ENCODE measurements at places on chromosomes 1 and 21. TPM values are rescaled to one million over a fixed set of nuclear protein-coding genes. Genes with fewer than 3 reads are reported as not detected.
A peak's percentile ranks its signal among the peaks of the same experiment; 100 is the strongest.

DNA sequence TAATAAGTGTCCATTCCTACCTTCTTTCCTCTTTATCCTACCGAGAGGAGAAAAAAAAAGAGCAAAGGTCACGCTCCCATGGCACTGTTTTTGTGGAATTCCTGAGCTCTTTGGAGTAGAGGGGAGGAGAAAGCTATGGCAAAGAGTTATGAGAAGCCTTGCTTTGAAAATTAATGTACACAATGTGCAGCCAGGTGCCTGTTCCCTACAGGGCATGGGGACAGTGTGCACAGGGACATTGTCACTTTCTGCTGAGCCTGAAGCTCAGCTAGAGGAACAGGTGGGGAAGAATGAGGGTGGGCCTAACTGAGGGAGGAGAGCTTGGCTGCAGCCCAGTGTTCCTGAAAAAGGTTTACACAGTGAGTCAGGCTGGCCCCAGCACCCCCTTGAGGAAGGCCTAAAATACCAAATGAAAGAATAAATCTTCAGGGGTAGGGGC lies 66.1 kb downstream of the PLXNA2 start:
- DNase-seq = peak; percentile 73

DNA sequence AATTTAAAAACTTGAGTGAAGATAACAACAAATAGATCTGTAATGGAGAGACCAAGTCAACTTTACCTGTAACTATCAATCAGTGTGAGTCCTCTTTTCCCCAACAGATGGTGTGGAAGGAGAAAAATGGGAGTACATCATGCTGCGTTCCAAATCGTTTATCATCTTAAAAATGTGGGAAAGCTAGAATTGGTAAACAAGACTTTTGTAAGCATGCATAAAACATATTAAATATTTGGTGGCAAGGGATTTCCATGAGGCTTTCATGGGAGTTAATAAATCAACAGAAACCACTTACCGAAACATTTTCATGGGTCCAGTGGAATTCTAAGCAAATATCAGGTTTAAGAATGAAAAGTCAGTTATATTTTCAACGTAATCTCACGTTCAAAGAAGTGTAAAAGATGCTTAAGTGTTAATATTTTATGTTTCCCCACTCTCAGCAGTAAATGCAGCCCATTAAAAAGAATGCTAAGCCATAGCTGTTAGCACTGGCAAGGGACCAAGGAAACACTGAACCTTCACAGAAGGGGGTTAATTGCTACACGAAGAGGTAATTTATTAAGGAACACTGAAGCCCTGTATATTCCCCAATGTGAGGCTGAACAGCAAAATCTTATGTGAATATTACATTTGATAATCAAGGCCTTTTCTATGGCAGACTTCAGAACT lies 117.0 kb downstream of the ZC3H11B start:
- DNase-seq = peak; percentile 30

DNA sequence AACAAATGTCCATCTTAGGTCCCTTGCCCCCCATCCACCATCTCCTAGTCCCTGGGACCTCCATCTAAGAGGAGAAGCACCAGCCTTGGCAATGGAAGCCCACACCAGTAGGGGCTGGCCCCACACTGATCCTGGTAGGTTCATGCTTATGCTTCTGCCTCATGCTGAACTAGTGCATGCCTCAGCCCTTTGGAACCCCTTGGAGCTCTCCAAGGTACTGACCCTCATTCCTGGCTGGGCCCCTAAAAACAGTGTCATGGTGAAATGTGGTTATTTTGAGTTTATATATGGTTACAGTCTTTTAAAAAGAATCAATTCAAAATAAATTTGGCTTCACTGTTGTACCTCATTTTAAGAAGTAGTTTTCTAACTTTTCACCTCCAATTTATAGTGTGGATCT lies 108.3 kb downstream of the HIVEP3 start:
- DNase-seq = no peak

DNA sequence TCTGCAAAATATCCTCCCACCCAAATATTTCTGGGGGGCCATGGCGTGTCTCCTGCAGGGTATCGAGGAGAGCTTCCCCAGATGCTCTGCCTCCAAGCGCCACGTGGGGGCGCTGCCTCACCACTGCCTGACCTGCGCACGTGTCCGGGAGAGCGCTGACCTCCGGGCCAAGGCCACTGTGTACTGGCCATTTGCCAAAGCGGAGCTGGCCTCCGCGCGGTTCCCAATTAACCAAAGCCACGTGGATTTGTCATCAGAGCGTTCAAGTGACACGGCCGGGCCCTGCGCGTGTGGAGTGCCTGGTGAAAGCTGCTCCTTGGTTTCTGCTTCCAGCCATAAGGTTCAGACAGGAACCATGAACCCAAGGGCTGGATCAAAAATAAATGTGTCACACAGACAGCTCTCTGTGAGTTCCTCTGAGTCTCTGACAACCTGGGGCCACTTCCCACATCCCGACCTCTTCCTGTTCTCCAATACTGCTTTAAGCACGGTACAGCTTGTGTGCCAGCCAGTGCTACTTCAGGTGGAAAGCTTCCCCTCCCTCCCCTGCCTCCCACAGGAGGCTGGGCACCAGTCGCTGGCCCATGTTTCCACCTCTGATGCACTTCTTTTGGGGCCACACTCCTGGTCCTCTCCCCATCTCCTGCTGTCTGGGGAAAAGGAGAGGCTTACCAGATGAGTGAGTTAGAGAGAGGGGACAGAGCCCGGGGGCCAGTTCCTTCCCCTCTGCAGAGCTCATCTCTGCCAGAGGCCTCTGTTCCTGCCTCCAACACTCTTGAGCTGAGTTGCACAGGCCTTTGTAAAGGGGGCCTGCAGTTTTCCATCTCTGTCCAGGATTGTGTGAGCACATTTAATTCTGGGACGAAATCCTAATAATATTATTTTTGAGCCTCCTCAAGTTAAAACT lies 26.1 kb downstream of the ZP4 start:
- DNase-seq = peak; percentile 78

DNA sequence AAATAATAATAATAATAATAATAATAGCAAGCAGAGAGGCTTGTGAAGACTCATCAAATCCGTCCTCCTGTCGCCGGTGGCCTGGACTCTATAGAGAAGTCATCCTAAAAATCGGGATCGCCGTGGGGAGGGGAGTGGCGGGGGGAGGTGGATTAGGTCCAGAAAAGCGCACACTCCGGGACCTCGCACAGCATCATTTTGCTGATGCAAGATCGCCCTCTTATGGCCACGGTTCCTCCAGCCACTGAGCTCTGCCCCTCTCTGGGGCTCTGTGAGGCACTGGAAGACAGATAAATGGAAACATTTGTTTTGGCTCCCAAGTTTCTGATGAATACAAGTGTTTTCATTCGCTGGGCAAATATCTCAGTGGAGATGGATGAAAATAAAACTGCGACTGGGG lies 612.0 kb downstream of the MATN1 start:
- peak; percentile 27 for DNase-seq

The APOBEC4 gene
- not detected for polyA plus RNA-seq

The PAFAH2 gene
- polyA plus RNA-seq = 6.5 TPM

- DNase-seq = no peak
Measured at GRCh38 chr1:178399177-178399728, 97.5 kb downstream of the CLEC20A start.

The THEM5 gene
- polyA plus RNA-seq = not detected

GRCh38 chr1:71565262-71565661 lies 484.4 kb upstream of the ZRANB2 start:
- DNase-seq = no peak

DNA sequence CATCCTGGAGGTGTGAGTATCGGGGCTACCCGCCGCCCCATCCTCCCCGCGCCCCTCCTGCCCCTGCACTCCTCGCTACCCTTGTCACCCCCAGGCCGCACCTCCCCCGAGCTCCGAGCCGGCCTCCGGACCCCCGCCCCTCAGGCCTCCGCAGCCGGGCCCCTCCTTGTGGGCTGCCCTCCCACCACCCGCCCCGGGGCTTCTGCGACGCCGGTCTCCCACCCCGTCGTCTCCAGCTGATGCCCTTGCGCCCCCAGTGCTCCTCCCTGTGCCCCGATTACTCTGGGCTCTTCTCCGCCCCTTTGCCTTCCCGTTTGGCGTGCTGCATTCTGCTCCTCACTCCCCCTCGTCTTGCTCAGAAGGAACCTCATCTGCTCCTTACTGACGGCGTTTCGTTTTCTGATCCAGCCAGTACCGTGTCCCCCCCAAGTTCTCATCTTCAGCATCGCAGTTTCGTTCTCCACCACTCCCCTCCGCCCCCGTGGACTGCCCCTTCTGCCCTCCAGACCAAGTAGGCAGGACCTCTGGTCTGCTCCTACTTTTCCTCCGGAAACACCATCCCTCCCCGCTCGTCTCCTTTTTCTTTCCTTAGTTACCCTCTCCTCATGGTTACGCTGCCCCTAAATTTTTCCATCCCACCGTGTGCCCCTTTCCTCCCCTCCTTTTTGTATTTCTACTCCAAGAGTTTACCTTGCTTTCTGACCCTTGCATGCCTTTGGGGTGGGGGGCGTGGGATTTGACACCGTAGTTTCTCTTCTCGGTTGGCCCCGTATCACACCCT lies 841 bp downstream of the SNX27 start:
- no peak for DNase-seq

DNA sequence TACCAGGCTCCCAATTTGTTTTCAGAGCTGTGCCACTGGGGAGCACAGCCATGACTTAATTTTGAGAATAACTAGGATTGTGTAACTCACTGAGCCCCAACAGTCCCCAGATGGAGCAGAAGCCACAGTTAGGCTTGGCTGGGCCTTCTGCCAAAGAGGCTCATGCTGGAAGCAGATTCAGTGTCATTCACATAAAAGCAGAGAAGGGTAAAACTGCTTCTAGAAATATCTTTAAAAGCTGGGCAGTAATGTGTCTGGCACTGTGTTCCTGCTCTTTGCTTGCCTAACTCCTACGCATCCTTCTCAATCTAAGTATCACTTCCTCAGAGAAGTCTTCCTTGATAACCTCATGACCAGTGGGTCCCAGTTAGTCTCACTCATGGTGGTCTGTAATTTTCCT lies 20.3 kb downstream of the STK40 start:
- DNase-seq = peak; percentile 42

The CLDN17 gene
- not detected for polyA plus RNA-seq

DNA sequence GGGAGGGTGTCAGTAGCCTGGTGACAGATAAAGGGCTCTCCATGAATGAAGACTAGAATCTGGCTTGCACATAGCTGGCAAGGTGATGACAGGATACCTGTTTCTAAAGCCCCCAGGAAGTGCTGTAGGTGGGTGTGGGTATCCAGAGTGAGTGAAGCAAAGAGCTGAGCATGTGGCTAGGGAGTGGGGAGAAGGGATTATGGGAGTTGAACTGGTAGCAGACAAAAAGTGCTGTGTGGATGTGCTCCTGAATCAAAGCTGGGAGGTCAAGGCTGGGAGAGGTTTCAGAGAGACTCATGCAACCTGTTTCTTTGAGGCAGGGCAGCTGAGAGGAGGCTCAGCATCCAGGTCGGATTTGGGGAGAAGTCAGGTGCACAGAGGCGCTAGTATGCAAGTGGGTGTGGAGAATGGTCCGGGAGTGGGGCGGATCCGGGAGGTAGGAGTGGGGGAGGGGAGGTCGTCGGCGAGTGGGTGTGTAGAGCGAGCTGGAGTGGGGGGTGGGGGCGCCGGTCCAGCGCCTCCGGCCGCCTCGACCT lies 600 bp downstream of the ASTN1 start:
- no peak for DNase-seq

The PIK3C2B gene
- 5.0 TPM for polyA plus RNA-seq

GRCh38 chr1:31467005-31467674 lies 54.1 kb downstream of the SERINC2 start:
- DNase-seq = no peak

Data from stomach (tissue), 19 donors.